ENCODE measurements at places on chromosomes 6 and 20. TPM values are rescaled to one million over a fixed set of nuclear protein-coding genes. Genes with fewer than 3 reads are reported as not detected.

Gene RSPO3
- total RNA-seq, result 8.9 TPM

Gene C20orf141
- not detected for total RNA-seq

Gene POPDC3
- total RNA-seq, result not detected

DNA sequence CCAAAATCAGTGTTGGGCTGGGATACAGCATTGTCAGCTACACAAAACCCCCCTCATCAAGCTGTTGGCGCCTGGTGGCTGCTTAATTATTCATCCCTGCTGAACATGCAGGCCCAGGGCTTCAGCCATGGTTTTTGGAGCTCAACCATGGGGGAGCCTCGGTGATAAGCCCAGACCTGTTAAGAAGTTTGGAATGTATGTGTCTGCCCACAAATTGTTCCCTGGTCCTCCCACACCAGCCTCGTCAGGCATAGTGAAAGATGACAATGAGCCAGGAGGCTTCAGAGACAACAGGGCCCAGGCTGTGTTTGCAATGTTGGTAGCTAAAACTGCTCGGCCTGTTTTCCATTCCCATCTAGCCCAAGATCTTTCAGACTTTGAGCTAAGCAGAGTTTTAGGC lies 34.8 kb upstream of the SIRPA start:
- no peak for DNase-seq

GRCh38 chr6:28522594-28523240 lies 3.0 kb upstream of the GPX5 start:
- DNase-seq, result no peak

DNA sequence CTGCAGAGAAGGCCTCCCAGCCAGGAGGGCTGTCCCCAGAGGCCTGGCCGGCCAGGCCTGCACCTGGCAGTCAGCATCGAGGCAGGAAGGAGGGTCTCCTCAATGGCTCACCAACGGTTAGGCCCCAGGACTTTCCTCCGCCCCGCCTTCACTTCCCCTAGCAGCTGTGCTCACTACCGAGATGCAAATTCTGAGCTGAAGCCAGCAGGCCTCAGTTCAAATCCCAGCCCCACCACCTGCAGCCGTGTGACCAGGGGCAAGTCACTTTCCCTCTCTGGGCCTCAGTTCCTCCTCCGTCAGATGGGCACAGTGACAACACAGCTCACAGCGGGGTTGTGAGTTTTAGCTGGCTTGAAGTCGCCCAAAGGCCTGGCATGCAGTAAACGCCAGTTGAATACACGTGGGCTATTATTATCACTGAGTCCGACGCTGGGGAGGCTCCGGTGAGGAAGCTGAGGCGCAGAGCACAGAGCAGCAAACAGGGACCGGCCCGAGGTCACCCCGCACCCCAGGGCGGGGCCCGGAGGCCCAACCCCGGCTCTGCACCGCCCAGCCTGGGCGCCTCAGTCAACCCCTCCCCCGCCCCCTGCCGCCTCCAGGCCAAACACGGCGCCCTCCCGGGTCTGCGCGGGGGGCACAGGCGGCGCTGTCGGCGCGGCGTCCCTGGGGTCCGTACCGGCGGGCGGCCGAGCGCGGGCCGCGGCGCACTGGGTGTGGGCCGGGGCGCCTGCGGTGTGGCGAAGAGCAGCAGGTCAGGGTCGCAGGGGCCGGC lies 671 bp downstream of the E2F1 start:
- DNase-seq, result no peak
